Islet precursor cell (in vitro differentiated cells): ENCODE measurements at places on chromosomes 1 and 21.

DNA sequence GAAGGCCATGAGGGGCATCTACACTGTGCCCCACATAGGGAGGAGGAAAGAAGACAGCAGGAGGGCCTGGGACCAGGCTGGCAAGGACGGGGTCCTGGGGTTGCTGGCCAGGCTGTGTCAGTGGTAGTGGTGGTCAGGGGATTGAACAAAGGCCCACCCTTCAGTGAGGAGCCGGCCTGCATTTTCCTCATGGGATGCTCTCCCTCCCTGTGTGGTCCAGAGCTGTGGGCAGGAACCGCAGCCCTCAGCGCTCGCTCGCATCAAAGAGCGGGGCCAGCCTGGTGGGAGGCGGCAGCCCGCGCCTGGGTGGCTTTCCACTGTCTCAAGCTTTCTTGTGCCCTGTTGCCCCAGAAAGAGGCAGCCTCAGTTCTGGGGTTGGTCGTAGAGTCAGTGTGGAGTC is 24.8 kb downstream of the LHX4 start:
- DNase-seq: peak; percentile 48

- DNase-seq: no peak
Measured at GRCh38 chr1:76227621-76228020, 153.1 kb downstream of the ST6GALNAC3 start.

DNA sequence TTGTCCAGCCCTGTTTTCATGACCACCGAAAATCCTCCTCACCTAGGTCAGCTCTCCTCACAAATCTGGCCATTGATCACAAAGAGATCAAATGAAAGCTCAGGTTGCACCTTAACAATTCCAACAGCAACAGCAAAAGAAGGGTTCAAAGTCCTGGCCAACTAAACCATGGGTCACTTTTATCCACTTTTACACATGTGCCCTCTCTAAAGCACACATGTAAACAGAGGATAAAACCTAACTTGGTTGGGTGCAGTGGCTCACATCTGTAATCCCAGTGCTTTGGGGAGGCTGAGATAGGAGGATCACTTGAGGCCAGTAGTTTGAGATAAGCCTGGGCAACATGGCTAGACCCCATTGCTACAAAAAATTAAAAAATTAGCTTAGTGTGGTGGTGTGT is 3.9 kb upstream of the RBM15 start:
- no peak for DNase-seq

DNA sequence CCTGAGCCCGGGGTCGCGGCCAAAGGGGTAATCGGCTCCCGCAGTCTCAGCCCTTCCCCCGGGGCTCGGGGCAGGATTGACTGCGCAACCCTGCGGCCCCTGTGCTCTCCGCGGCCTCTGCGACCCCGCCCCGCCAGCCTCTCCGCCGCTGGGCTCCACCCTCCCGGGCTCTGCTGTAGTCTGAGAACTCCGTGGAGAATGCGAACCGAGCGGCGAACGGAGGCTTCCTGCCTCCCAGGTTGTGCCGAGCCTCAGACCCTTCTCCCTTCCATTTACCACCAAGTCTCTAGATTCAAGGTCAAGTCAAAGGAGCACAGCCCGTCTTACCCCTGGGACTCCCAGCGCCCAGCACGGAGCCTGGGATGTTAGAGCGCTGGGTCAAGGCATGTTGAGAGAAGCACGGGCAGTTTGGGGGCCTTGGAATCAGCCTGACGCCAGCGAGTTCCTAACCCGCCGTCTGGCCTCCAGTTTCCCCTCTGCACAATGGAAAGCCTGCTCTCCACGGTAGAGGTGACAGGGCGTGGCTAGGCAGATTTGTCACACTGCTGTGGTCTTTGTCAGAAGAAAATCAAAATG is 3.0 kb downstream of the ATP2B4 start:
- peak; percentile 86 for DNase-seq

GRCh38 chr1:88472298-88472697 is 211.8 kb upstream of the PKN2 start:
- no peak for DNase-seq

- peak; percentile 25 for DNase-seq
Measured at GRCh38 chr21:39662411-39662953, 49.7 kb downstream of the B3GALT5 start.

- DNase-seq: no peak
Measured at GRCh38 chr1:48114596-48115382, 107.7 kb upstream of the SLC5A9 start.

- DNase-seq: no peak
Measured at GRCh38 chr1:238205045-238205662, 314.4 kb upstream of the ZP4 start.

DNA sequence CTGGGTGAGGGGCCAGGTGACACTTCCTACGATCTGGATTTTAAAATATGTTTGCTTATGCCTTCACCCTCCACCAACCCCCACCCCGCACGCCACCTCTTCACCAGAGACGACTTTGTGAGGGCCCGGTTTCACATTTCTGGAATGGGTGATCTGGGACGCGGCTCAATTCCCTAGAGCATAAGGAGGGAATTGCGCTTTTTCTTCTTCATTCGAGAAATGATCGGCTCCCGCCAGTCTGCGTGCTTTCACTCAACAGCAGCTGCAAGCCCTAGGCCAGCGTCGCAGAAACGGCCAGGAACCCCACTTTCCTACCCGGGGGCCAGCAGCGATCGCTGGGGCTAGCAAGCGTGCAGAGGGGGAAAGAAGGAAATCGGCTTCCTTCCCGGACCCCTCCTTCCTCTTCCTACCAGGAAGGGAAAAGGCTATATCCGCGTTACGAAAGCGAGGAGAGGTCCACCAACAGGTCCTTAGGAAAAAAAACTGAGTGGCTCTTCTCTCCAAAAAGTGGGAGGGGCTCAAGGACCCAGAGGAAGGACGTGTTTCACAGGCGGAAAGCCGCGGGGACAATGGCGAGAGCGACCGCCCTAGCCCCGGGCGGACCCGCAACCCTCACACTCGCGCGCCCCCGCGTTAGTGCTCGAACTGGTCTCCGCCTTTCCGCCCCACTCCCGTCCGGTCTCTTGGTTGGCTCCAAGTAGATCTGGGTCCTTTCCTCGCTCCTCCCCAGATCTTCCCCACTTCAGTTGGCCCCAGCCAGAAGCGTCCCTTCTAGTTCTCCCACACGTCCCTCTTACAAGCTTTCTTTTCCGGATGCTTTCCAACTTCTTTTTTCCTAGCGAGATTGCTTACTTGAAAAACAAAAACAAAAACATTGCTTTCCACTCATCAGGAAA is 1.1 kb upstream of the ADAMTS1 start:
- DNase-seq: peak; percentile 93

GRCh38 chr1:209926045-209926444 is 12.0 kb upstream of the SYT14 start:
- DNase-seq: no peak

DNA sequence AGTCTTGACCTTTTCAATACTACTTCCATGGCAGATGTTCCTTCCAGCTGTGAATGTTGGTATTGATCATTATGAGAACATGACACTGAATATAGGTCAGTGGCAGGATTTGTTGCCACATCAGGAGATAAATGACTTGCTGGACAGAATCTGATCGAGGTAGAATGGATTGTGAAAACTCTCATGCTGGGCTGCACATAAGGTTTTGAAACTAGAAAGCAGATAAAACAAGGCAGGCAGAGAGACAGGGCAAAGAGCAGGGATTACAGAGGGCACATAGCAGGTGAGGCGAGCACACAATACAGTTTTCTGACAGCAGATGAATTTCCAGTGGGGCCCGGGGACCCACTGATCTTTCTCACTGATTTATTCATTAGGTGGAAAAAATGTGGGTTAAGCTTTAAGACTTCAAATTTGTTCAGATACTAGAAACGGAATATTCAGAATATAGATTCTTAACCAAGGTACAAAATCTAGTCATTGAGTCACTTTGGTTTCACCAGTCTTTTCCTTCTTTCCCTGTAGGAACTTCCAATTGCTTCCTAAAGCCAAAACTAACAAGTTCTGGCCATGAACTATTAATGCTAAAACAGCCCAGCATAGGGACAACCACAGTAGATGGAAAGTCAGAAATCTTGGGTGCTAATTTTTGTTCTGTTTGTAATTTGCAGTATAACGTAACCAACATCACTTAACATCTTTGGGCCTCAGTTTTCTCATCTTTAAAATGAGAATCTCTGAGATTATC is 296.0 kb upstream of the PTBP2 start:
- no peak for DNase-seq

DNA sequence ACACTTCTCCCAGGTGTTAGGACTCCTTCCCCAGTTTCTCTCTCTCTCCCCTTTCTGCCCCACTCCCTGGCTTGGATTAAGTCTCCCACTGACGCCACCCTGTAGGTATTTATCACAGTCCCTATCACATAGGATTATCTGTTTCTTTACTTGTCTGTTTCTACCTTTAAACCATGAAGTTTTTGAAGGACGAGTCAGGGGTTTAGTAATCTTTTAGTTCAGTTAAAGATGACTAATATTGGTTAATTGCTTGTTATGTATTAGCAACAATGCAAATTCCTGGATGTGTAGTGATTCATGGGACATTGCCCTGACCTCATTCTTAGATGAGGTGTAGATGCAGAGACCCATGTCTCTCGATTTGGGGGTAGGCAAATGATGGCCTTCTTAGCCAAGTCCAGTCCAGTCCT is 6.4 kb downstream of the LAMC1 start:
- DNase-seq: peak; percentile 73

GRCh38 chr1:223033658-223034057 is 109.4 kb downstream of the TLR5 start:
- peak; percentile 88 for DNase-seq

DNA sequence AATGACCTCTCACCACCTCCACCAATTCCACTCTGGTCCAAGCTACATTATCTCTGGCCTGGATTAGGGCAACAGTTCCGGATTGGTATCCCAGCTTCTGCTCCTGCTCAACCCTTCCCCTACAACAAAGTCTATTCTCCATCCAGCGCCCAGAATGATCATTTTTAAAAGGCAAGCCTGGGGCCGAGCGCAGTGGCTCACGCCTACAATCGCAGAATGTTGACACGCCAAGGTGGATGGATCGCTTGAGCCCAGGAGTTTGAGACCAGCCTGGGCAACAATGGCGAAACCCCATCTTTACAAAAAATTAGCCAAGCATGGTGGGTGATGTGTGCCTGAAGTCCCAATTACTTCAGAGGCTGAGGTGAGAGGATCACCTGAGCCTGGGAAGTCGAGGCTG is 2.2 kb downstream of the LYST start:
- no peak for DNase-seq

DNA sequence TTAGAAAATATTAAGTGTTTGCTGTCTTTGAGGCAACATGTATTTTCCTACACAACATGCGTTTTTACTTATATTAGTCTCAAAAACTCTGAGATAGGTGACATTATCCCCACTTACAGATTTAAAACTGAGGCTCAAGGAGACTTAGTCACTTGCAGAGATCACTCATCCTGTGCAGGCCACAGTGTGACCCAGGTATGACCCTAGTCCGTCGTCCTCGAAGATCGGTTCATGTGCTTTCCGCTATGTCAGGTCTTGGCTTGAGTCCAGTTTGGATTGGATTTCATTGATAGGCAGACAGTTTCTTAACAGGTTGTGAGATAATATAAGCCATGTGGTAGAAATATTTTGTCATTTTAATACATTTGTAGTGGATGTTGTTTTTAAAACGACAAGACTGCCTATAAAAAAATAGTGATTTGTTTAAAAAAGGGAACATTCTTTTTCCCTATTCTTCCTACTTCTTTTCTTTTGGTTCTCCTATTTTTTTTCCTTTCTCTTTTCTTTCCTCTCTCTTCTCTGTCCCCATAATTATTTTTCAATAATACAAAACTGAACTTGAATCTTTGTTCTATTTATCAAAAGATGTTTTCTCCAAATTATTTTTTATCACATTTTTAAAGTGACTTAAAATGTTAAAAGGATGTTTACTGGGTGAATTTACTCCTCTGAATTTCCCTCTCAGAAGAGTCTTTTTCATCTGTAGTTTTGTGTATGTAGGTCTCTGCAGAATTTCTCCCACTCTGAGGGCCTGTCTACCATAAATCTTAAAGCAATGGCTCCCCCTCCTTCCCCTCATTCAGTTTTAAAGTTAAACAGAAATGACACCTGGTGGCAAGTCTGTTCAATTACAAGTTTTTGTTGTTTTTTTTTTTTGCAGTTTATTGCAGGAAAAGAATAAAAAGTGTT is 81.8 kb downstream of the PHTF1 start:
- DNase-seq: no peak
